ENCODE measurements at places on chromosomes 7 and 10. TPM values are rescaled to one million over a fixed set of nuclear protein-coding genes. Genes with fewer than 3 reads are reported as not detected.

The CFAP58 gene
- under 0.01 TPM for total RNA-seq

The DENND2A gene
- total RNA-seq, result 2.9 TPM

The UTF1 gene
- not detected for total RNA-seq

The SH2D4B gene
- not detected for total RNA-seq

The CLDN4 gene
- total RNA-seq, result under 0.01 TPM

The TEX47 gene
- total RNA-seq, result not detected

The PRPS1L1 gene
- not detected for total RNA-seq

The IDE gene
- 27.1 TPM for total RNA-seq

The DLX5 gene
- not detected for total RNA-seq

The CYP2C19 gene
- total RNA-seq, result not detected

The SUGCT gene
- total RNA-seq, result 2.9 TPM

The ASB13 gene
- 9.4 TPM for total RNA-seq

The SLC16A9 gene
- total RNA-seq, result 0.65 TPM

The GDF2 gene
- not detected for total RNA-seq

The MOGAT3 gene
- total RNA-seq, result not detected

The GPR37 gene
- 0.36 TPM for total RNA-seq

The ANXA8L1 gene
- not detected for total RNA-seq

The RBM20 gene
- total RNA-seq, result not detected

The MKX gene
- not detected for total RNA-seq

The SPDYE1 gene
- not detected for total RNA-seq

The ITPRID1 gene
- not detected for total RNA-seq

The ENTPD1 gene
- total RNA-seq, result 6.5 TPM

The C10orf90 gene
- total RNA-seq, result 0.18 TPM

The ZPBP gene
- total RNA-seq, result not detected

The HGF gene
- total RNA-seq, result 117 TPM

The C10orf62 gene
- total RNA-seq, result not detected

The OR2A7 gene
- not detected for total RNA-seq

The PPP3CB gene
- total RNA-seq, result 27.2 TPM

The PIP gene
- 0.32 TPM for total RNA-seq

The NUTM2A gene
- total RNA-seq, result not detected

The SPDYE18 gene
- total RNA-seq, result not detected

The CACNA2D1 gene
- 69.7 TPM for total RNA-seq

The SLC18A3 gene
- total RNA-seq, result 1.3 TPM

The SLC13A1 gene
- total RNA-seq, result not detected

The CALCR gene
- not detected for total RNA-seq

The PNLIPRP2 gene
- not detected for total RNA-seq

The CLDN12 gene
- 14.7 TPM for total RNA-seq

The LBX1 gene
- total RNA-seq, result under 0.01 TPM

The FAM237B gene
- not detected for total RNA-seq

The ADAM12 gene
- total RNA-seq, result 7.2 TPM

The LEP gene
- total RNA-seq, result 0.16 TPM

The SAMD9 gene
- total RNA-seq, result 5.6 TPM

The MPLKIP gene
- 49.1 TPM for total RNA-seq

Measured in cardiac atrium fibroblast (primary cell).